ENCODE measurements at places on chromosomes 13 and 19.
A peak's percentile ranks its signal among the peaks of the same experiment; 100 is the strongest.

- DNase-seq: peak; percentile 47
Measured at GRCh38 chr19:6412447-6413091, 12.0 kb downstream of the KHSRP start.

GRCh38 chr13:26310003-26310402, 56.1 kb downstream of the CDK8 start:
- no peak for DNase-seq

DNA sequence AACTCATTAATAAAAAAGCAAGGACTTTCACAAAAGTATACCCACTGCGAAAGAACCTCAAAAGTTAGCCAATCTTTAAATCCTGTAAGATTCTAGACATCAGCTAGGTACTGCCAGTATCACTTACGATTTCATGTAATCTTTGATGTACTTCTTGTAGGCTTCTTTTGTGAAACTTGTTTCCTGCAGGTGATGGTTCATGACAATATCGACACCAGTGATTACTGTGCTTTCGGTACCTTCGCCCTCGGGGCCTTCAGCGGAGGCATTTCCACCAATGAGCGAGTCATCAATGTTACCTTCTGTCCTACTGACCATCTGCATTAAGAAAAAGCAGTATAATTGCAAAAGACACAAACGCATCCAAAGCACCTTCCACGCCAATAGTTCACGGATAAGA, 1.1 kb downstream of the TPT1 start:
- no peak for DNase-seq

DNA sequence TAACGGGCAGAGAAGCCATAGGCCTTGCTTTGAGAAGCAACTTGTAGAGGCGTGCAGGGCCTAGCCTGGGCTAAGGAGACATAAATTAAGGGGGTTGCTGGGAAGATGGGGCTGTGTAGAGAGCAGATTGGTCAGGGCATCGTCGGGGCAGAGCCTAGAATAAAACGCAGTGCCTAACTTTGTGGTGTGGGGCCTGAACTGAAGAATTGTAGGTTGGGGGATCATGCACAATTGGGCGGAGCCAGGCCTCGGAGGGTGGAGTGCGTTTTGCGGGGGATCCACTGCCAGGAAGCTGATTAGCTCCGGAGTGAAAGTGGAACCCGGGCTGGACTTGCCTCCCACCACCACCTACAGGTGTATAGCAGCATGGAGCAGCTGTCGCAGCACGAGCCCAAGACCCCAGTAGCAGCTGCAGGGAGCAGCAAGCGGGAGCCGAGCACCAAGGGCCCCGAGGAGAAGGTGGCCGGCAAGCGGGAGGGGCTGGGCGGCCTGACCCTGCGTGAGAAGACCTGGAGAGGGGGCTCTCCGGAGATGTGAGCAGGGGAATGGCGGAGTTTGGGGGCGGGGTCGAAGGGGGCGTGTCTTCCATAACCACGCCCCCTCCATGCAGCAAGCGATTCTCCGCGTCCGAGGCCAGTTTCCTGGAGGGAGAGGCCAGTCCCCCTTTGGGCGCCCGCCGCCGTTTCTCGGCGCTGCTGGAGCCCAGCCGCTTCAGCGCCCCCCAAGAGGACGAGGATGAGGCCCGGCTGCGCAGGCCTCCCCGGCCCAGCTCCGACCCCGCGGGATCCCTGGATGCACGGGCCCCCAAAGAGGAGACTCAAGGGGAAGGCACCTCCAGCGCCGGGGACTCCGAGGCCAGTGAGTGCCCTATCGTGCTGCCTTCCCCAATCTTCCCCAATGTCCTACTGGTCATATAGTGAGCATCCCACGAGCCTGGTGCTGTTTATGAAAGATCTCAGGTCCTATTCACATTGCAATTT, 13.8 kb downstream of the DNASE2 start:
- peak; percentile 81 for DNase-seq

- no peak for DNase-seq
Measured at GRCh38 chr19:46068345-46069258, 27.8 kb upstream of the IGFL4 start.

GRCh38 chr13:102310691-102311418, 91.0 kb downstream of the FGF14 start:
- no peak for DNase-seq

- DNase-seq: no peak
Measured at GRCh38 chr13:42612021-42612765, 38.2 kb downstream of the TNFSF11 start.

DNA sequence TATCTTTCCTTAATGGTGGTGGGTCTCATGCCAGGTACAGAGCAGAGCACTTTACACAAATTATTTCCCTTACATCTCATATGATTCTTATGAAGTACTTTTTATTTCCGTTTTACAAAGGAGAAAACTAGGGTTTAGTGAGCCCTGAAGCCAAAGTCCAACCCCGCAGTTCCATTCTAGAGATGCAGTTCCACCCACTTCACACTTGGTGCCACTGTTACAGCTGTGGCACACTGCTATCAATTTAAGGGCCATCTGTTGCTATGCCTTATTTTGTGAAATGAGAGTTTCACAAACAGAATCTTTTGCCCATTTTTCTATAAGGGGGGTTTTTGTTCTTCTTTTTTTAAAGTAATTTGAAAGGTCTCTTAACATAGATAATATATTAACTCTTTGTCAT, 12.9 kb downstream of the MIPEP start:
- DNase-seq: no peak

- DNase-seq: no peak
Measured at GRCh38 chr13:29956853-29957252, 106.4 kb upstream of the UBL3 start.

DNA sequence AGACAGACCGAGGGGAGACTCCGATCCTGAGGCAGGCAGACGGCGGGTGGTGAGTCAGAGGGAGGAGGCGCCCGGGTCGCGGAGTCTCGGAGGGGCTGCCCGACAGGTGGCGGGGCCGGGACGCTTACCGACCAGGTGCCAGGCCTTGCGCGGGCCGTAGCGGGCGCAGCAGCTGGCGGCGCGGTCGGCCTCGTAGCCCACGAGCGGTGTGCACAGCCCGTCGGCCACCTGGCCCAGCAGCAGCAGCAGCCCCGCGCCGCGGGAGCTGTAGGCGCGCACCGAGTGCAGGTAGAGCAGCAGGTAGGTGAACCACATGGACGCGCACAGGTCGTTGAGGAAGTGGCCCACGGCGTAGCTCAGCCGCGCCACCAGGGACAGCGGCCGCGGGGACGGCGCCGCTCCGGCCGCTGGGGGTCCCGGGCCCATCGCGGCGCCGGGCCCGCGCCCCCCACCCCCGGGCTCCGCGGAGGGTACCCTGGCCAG, 367 bp downstream of the MFSD12 start:
- peak; percentile 86 for DNase-seq

DNA sequence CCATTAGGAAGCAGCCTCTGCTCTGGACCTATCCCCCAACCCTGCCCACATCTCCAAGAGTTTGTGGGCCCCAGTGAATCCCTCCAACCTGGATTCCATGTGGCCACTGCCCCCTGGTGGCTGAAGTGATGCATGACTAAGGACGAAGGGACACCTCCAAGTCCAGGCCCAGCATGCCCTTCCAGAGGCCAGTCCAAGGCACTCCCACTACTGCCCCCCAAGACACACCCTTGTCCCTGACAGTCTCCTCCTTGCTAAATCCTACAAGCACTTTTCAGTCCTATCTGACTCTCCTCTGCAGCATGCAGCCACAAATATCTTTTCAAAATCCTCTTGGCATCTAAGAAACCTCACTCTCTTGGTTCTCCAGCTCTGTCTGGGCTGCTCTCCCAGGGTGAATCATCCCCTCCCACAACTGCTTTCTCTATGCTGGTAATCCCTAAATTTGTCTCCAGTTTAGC, 33.0 kb downstream of the DEDD2 start:
- DNase-seq: peak; percentile 71

GRCh38 chr19:44847144-44848035, 1.3 kb downstream of the NECTIN2 start:
- DNase-seq: peak; percentile 90

GRCh38 chr19:18097993-18098890, 664 bp downstream of the MAST3 start:
- DNase-seq: no peak

GRCh38 chr19:30206187-30206586, 166.0 kb upstream of the ZNF536 start:
- DNase-seq: no peak

DNA sequence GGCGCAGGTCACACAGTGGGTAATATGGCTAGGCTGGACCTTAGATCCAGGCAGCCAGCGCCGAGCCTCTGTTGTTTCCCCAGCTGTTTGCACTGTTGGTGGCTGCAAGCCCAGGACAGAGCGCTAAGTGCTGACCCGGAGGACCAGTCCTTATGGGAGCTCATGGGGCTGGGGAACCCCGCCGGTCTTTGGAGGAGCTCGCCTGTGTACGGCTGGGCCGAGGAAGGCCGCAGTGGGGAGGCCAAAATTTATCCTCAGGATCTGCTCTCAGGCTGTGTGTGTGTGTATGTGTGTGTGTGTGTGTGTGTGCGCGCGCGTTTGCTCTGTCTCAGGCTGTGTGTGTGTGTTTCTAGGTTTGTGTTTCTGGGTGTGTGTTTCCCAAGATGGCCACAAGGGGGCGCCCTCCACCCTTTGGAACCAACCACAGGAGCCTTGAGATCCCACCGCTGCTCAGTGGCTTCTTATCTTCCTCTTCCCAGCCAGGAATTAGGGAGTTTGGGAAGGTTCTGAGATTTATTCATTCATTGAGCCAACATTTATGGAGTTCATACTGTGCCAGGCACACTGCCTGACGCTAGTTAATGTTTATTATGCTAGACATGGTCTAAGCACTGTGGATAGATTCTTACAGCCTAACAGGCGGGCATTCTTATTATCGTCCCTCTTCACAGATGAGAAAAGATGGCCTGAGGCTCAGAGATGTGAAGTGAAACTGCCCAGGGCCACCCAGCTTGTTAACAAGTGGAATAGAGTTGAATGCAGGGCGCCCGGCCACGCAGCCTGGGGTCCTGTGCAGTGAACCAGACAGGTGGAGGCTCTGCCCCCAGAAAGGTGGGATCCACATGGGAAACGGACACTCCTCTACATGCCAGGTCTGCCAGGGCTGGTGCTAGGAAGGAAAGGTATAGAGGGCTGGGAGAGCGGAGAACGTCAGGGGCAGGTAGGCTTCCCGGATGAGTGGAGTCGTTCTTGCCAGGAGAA, 13.0 kb downstream of the PGLYRP1 start:
- DNase-seq: peak; percentile 74

GRCh38 chr19:28074773-28075172, 1138.2 kb downstream of the UQCRFS1 start:
- no peak for DNase-seq

DNA sequence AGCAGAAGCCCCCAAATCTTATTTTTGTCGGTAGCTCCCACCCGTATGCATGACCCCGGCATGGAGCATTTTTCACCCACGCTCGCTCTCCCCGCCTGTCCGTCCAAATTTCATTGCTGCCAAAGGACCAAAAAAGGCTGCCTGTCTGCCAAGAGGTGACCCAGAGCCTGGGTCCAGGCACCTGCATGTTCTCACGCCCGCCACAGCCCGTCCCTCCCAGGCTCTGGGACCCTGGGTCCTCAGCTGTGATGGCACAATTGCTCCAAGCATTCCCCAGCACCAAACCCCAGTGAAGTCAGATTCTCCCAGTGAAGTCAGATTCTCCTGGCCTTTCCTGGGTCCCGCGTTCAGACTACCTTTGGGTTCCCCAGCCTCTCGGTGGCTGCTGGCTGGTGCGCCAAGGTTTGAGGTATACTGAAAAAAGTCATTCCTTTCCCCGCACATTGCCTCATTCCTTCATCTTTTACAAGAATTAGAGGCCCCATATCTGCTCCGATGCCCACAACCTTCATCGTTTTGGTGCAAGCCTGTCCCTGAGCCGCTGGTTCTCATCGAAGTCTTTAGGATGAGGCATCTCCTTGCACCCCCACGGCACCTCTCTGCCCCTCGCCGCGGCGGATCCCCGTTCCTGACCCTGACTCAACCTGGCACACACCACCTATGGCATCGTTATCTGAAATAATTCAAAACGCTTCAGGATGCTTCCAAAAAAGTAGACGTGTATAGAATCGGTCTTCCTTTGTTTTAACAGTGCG, 59.3 kb upstream of the F7 start:
- peak; percentile 52 for DNase-seq

DNA sequence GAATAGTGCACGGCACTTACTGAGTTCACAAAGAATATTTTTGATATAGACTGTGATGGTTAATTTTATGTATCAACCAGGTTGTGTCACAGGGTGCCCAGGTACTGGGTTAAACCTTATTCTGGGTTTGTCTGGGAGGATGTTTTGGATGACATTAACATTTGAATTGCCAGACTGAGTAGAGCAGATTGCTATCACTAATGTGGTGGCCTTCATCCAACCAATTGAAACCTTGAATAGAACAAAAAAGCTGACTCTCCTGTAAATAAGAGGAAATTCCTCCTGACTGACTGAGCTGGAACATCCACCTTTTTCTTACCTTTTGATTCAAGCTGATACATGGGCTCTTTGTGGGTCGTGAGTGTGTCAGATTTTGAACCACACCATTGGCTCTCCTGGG, 1424.4 kb upstream of the MIR17HG start:
- DNase-seq: no peak

- no peak for DNase-seq
Measured at GRCh38 chr13:33003458-33004019, 12.7 kb upstream of the KL start.

GRCh38 chr19:31659897-31660210, 310.6 kb upstream of the TSHZ3 start:
- DNase-seq: no peak

DNA sequence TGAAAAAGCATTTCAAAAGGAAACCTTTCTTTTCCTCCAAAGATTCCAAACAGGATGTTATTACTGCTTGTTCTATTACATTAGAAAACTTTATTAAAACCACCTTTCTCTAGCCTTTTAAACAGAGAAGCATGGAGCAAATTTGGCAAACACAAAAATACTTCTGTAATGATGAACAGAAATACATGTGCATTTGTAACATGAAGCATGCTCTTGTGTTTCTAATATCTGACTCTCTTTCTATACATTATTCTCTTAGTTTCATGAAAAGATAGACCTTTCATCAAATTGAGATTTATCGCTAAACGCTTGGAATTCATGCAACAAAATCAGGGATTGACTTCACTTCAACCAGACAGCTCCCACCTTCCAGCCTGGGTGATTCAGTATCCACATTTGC, 152.8 kb upstream of the IRS2 start:
- DNase-seq: no peak

DNA sequence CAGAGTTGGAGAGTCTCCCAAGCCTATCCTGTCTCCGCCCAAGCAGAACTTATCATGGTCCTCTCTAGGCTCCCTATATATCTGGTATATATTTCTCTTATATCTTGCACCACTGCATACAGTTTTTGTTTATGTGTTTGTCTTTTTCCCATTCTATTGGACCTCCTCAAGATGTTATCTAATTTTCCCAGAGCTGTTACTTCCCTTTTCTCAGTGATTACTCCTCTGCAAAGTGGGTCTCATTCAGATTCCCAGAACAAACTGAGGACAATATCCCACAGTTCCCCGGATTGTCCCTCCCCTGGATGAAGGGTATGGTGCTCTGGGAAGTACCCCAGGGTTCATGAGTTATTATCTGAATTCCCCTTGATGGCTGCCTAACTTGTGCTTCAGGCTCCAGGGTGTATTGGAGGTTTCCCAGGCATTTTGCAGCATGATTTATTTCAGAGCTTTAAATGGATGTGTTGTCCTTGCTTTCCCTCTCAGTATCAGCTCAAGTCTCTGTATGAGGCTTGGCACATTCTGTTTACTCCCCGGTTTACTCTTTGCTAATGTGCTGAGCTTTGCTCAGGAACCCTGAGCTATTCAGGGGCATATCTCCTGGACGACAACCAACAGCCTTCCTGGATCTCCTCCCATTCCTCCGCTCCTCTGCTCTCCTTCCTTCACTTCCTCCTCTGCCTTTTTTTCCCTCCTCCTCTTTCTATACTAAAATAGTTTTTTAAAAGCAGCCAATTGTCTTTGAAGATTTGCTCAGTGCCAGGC, 329.3 kb downstream of the SPRY2 start:
- peak; percentile 49 for DNase-seq

All from kidney (tissue), 22 donors.